ENCODE measurements at places on chromosomes 6 and 20. TPM values are rescaled to one million over a fixed set of nuclear protein-coding genes. Genes with fewer than 3 reads are reported as not detected.

Gene HAO1
- polyA plus RNA-seq: not detected

Gene KCNS1
- polyA plus RNA-seq: not detected

Gene PPP1R3G
- 0.23 TPM for polyA plus RNA-seq

Gene VIP
- not detected for polyA plus RNA-seq

Gene SIRPB2
- polyA plus RNA-seq: 0.15 TPM

Gene SERINC3
- 91.5 TPM for polyA plus RNA-seq

Gene XKR7
- polyA plus RNA-seq: not detected

Gene LRRC1
- polyA plus RNA-seq: 5.0 TPM

Gene CDH4
- polyA plus RNA-seq: not detected
